Left lobe of liver (tissue), 2 donors: ENCODE measurements at places on chromosomes 2 and 18.

- DNase-seq: no peak
Measured at GRCh38 chr2:121232626-121233265, 52.3 kb downstream of the TFCP2L1 start.

DNA sequence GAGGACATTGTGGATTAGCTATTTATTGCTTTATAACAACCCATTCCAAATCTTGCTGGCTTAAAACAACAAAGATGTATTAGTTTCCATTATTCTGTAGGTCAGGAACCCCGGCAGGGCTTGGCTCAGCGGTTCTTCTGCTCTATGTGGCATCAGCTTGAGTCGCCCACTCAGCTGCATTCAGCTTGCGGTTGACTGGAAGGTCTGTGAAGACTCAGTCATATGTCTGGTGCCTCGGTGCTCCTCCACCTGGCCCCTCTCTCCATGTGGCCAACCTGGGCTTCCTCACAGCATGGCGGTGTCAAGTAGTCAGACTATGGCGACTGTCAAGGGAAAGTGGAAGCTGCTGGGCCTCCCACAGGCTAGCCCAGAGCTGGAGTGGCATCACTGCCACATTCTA, 48.6 kb downstream of the EMILIN2 start:
- peak; percentile 41 for DNase-seq

DNA sequence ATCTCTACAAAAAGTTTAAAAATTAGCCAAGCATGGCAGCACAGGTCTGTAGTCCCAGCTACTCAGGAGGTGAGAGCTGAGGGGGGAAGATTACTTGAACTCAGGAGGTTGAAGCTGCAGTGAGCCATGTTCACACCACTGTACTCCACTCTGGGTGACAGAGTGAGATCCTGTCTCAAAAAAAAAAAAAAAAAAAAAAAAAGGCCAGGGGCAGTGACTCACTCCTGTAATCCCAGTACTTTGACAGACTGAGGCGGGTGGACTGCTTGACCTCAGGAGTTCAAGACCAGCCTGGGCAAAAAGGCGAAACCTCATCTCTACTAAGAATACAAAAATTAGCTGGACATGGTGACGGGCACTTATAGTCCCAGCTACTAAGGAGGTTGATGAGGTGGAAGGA, 37.0 kb downstream of the PUM2 start:
- no peak for DNase-seq

DNA sequence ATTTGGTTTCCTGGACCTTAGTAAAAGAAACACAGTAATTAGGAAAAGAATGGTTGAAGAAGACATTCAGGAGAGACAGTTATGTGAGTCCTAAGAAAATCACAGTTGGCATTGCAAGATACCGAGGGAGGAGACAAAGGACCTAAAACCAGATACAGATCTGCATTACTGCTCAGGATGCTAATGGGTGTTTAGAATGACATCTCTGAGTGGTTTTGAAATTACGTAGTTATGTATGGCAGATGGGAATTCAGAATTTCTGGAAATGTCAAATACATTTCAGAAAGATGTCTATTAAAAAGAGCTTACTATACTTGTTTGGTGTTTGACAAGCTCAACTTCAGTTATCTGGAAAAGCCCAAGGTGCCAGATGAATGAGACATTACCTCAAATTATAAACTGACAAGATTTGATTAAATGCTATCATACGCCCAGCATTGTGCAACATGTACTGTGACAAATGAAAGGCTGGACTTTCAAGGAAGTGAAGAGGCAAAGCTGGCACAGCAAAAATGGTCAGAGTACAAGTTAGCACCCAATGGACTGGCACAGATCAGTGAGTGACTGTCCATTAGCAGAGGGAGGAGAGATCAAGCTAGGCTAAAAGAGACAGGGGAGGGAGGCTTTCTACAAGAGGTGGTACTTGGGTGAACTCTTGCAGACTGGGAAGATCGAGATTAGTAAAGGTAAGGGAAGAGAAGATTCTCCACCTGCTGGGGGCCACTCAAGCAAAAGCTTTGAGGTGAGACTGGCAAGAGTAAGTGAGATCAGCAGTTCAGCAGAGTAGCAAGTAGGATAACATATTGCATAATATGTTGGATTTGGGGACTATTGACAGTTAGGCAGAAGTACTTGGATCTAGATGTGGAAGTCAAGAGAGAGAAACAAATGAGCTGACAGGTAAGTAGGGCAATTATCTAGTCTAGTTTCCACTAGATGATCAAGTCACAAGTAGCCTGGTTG, 168.9 kb downstream of the CYRIA start:
- DNase-seq: peak; percentile 81

GRCh38 chr2:43129676-43130547, 96.5 kb downstream of the ZFP36L2 start:
- no peak for DNase-seq

GRCh38 chr18:45978084-45978483, 11.0 kb upstream of the EPG5 start:
- DNase-seq: no peak

- no peak for DNase-seq
Measured at GRCh38 chr2:236767941-236768340, 198.3 kb downstream of the ACKR3 start.

GRCh38 chr2:105812180-105813044, 67.7 kb downstream of the NCK2 start:
- no peak for DNase-seq

- no peak for DNase-seq
Measured at GRCh38 chr2:26033270-26033817, 540 bp upstream of the RAB10 start.

DNA sequence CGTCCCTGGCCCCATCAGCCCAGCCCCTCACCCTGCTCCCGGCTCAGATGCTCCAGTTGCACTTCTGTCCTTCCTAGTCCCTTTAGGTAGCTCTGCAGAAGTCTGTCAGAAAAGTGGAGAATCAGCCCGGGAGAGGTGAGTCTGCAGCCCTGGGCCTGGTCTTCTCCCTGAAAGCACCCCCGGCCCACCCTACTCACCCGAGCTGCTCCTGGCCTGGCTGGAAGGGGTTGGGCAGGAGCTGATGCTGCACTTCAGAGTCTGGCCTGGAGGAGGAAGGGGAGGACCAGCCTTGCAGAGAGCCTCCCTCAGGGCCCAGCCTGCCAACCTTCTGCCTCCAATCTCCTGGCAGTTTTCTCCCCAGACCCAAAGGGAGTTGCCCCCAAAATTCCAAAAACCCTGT, 15.8 kb downstream of the KHK start:
- no peak for DNase-seq

DNA sequence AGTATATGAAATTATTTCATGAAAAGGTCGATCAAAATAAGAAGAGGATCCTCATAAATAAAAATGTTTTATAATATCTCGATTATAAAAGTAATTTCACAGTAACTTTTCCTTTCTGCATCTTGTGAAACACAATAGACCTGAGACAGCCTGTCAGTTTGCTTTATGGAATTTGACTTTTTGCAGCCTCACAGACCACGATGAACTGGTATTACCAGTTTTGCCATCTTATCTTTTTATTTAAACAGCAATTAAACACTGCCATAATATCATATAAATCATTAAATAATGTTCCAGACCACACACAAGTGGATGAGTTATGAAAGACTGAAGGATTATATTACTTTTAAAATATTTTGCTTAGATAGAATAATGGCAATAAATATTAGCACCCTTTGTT, 10.7 kb upstream of the GALNT3 start:
- DNase-seq: no peak

DNA sequence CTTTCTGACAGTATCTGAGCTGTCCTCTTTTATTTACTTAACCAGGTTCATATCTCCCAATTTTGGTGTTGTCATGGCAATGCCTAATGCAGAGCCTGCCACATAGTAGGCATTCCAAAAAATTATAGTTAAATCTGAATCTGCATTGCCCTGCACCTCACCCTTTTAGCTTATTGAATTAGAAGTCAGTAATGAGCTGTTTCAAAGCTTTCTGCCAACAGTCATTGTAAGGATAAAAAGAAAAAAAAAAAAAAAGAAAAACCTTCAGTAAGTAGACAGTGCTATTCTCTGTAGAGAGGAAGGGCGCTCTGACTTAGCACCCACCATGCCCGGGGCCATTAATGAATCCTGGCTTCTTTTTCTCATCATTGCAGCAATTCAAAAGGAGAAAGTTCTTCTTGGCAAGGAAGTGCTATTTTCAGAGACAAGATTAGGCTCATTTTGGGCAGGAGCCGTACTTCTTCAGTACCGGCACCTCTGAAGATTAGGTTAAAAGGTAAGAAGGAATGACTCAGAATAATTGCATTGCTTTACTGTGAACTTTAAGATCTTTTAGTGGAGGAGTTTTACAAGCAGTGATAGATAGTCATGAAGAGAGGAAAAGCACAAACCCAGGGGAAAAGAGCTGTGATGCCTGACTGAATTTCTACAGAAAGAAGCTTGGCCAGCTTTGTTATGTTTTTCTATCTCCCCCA, 2041.2 kb upstream of the PIK3C3 start:
- DNase-seq: no peak

- DNase-seq: no peak
Measured at GRCh38 chr2:104871649-104871971, 17.7 kb downstream of the POU3F3 start.

DNA sequence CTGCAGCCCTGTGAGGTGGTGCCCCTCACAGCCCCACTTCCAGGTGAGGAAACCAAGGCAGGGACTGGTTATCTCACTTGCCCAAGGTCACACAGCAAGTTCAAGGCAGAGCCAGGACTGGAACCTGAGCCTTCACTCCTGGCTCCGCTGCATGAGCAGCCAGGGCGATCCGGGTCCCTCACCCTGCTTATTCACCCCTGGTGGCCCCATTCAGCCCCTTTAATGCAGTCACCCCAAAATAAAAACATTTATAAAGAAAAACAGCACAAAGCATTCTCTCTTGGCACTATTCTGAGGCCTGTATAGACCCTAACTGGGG, 57.3 kb downstream of the POLR1A start:
- DNase-seq: no peak

DNA sequence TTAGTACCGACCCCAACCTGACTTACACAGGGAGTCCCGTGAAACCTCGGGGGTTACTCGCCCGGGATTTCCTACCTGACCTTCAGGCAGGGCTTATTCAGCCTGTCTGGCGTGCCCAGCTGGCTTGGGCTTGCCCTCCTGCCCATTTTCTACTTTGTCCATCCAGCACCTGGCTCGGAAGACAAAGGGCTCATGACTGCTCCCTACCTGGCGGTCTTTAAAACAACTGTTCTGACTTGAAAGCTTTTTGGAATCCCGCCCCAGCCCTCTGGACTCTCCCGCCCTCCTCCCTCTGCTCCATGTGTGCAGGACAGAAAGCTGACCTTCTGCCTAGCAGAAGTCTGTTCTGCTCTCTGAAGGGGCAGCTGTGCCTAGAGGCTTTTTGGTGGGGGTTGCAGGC, 43.1 kb downstream of the ACKR3 start:
- DNase-seq: no peak

GRCh38 chr2:150695451-150696135, 208.1 kb upstream of the RND3 start:
- no peak for DNase-seq
